ENCODE measurements at places on chromosomes 5 and 9.

DNA sequence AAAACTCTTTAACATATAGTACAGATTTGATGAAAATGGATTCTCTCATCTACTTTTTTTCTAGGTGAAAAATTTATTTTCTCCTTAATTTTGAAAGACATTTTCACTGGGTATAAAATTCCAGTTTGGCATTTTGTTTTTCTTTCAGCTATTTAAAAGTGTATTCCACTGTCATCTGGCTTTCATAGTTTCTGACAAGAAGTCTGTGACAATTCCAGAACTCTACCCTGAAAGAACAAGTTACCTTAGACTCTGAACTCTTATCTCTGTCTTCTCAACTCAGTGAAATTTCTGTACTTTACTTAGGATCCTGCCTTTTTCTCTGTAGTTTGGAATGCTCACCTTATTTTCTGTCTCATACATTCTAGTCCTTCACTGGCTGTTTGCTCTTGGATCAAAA, 161.7 kb downstream of the RANBP17 start:
- no peak for DNase-seq

DNA sequence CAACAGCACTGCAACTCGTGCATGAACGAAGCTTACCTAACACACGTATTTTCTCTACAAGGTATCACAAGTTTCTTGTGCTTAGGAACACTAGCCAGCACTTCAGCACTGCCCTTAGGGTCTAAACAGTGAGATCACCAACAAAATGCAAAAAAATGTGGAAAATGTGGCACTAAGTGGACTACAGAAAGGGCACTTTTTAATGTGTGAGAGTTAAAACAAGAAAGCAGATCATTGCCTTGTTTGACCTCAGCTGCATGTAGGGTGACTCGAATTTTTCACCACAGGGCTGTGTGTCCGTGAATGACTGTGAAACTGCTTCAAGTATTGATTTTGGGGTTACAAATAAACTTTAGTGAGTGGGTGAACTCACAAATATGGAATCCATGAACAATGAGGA, 90.5 kb downstream of the MARCHF3 start:
- no peak for DNase-seq

DNA sequence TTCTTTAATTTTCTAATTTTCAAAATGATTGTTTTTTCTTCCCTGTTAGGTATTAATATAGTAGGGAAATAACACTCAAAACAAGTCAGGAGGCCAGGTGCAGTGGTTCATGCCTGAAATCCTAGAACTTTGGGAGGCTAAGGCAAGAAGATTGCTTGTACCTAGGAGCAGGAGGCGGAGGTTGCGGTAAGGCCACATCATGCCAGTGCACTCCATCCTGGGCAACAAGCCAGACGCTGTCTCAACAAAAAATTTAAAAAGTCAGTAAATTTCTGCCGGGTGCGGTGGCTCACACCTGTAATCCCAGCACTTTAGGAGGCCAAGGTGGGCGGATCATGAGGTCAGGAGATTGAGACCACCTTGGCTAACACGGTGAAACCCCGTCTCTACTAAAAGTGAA, 10.2 kb upstream of the CDK7 start:
- no peak for DNase-seq

- DNase-seq = no peak
Measured at GRCh38 chr5:33195431-33196165, 245.2 kb upstream of the TARS1 start.

- no peak for DNase-seq
Measured at GRCh38 chr5:81783401-81783800, 32.5 kb upstream of the SSBP2 start.

DNA sequence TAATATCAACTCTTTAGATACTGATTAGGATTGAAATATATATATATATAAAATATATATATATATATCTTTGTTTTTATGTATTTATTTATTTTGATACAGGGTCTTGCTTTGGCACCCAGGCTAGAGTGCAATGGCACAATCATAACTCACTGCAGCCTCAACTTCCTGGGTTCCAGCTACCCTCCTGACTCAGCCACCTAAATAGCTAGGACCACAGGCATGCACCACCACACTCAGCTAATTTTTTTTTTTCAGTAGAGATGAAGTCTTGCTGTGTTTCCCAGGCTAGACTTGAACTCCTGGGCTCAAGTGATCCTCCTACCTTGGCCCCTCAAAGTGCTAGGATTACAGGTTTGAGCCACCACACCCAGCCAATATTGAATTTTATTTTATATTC, 20.6 kb upstream of the CDH6 start:
- DNase-seq = no peak

DNA sequence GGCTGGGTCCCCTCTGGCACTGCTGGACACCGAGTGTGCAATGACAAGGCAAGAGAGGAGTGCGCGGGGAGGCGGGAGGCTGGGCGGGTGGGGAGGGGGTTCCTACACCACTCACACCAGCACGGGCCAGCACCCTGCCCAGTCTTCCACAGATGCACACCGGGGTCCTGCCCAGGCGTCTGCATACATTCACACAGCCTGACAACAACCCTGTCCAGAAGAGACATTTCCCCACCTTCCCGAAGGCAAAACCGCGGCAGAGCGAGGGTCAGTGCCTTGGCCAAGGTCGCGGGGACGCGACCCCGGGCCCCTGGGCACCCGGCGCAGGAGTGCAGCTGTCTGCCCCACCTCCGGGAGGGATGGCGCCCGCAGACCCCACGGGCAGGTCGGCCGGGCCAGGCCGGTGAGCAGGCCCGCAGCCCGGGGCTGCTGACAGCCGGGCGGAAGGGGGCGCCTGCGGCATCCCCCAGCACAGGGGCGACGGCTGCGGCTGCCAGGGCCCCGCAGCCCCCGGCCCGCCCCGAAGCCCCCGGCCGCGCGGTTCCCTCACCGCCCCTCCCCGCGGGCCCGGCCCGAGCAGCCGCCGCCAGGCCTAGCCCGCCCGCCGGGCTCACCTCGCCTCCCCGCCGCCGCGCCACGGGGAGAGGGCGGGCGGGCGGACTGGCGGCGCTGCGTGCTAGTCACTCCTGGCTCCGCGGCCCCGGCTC, 496 bp downstream of the MAPK9 start:
- DNase-seq = no peak
